ENCODE measurements at places on chromosomes 1 and 21.

DNA sequence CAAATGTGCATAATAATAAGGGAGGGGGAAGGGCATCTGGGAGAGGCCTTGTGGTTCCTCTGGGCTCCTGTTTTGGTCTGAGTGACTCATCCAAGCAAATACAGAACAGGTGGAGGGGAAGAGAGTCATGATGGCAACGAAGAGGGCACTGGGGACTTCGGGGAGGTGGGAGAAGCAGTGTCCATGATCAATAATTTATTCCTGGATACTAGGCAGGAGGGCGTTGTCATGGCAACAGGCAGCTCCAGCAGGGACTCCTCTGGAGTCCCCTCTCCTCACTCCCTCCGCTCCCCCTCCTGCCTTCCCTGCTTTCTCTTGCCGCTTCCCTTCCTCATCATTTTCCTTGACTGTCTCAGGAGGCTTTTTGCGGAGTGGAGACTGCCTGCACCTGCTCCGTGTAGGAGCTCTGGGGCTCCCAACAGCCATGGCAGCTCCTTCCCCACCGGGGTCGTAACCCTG, 12.3 kb upstream of the NFASC start:
- DNase-seq = no peak

GRCh38 chr1:80211691-80212380, 1205.3 kb upstream of the ADGRL4 start:
- DNase-seq = no peak

DNA sequence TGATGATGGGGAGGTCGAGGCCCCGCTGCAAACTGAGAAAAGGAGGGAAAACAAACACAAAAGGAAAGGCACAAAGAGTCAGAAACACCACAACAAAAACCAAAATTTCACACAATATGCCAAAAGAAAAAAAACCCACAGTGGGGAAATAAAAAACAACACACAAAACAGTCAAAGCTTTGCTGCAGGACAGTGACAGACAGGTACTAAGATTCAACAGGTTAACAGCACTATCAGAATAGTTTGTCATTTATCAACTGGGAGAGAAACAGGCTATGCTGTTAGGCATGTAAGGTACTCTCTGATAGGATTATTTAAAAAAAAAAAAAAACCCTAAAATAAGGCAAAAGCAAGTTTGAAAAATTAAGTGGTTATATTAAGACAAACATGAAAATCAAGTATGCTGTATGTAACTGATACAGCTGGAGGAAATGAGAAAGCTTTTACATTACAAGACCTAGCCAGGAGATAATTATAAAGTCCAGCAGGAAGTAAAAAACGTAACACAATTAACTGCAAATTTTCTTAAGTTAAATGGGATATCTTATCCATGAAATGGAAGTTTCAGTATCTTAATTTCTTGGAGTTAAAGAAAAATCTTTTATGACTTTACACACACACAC, 179.0 kb downstream of the EIF4G3 start:
- DNase-seq = no peak

GRCh38 chr1:223228931-223229528, 86.0 kb upstream of the TLR5 start:
- no peak for DNase-seq

GRCh38 chr1:94160811-94161210, 39.9 kb upstream of the ABCA4 start:
- DNase-seq = no peak

- DNase-seq = no peak
Measured at GRCh38 chr1:179871940-179872339, 5.7 kb downstream of the TOR1AIP2 start.

GRCh38 chr1:211566431-211567025, 12.4 kb downstream of the SLC30A1 start:
- DNase-seq = no peak

DNA sequence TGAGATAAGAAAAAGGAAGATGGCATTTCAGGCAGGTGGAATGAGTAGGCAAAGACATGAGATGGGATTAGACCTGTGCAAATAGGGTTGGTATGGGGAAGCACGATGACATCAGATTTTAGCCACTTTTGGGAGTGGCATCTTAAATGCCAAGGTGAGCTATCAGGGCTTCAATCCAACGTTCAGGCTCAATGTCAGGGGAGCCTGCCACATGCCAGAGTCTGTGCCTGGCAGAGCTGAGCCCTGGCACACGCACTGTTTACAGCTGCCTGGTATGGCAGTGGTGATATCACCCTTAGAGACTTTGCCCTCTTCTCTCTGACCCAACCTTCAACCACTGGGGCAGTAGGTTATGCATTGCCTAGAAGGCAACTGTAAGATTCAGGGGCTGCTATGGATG, 1.1 kb upstream of the GUCA2B start:
- no peak for DNase-seq

GRCh38 chr1:226123591-226124471, 61.3 kb downstream of the H3-3A start:
- no peak for DNase-seq

DNA sequence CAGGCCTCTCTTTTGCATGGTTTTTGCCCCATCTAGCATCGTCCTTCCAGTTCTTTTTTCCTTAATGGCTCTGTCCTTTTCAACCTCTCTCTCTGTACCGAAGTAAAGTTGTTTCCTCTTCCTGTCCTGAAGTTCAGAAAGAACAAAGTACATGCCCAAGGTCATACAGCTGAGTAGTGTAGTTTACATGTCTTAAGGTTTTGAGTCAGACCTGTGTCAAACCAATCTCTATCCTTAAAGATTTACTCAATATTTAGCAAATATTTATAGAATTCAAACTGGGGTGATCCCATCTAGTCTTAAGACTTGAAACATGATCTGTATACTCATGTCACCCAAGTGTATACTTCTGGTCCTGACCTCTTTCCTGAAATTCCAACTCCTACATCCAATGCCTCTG, 118.7 kb upstream of the SGIP1 start:
- no peak for DNase-seq

DNA sequence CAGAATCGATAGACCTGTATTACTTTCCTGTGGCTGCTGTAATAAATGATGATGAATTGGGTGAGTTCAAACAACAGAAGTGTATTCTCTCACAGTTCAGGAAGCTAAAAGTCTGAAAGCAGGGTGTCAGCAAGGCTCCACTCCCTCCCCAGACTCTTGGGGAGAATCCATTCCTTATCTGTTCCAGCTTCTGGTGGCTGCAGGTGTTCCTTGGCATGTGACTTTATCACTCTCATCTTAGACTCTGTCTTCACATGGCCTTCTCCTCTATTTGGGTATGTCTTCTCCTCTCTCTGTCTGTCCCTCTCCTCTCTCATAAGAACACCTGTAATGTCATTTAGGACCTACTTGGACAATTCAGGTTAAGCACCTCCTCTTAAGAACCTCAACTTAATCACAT, 44.1 kb upstream of the SLC2A1 start:
- DNase-seq = no peak

GRCh38 chr1:15128520-15129313, 24.8 kb upstream of the TMEM51 start:
- DNase-seq = no peak

- no peak for DNase-seq
Measured at GRCh38 chr1:61190618-61191432, 108.5 kb downstream of the NFIA start.

GRCh38 chr1:150692720-150693119, 4.2 kb downstream of the GOLPH3L start:
- no peak for DNase-seq

GRCh38 chr1:69913977-69914376, 291.4 kb downstream of the LRRC40 start:
- DNase-seq = no peak

DNA sequence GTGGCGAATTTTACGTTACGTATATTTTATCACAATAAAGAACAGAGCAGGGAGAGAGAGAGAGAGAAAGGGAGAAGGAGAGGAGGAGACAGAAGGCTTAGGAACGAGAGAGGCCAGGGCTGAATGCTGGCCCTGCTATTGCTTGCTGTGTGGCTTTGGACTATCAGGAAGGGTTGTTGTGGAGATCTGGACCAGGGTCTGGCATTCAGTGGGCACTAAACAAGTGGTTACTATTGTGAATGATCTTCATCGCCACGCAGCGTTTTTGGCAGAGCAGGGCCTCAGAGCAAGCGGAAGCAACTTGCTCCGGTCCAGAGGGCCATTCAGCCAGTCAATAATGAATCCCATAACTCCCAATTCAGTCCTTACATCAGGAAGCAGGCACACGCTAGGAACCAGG, 26.4 kb downstream of the PIK3C2B start:
- no peak for DNase-seq

DNA sequence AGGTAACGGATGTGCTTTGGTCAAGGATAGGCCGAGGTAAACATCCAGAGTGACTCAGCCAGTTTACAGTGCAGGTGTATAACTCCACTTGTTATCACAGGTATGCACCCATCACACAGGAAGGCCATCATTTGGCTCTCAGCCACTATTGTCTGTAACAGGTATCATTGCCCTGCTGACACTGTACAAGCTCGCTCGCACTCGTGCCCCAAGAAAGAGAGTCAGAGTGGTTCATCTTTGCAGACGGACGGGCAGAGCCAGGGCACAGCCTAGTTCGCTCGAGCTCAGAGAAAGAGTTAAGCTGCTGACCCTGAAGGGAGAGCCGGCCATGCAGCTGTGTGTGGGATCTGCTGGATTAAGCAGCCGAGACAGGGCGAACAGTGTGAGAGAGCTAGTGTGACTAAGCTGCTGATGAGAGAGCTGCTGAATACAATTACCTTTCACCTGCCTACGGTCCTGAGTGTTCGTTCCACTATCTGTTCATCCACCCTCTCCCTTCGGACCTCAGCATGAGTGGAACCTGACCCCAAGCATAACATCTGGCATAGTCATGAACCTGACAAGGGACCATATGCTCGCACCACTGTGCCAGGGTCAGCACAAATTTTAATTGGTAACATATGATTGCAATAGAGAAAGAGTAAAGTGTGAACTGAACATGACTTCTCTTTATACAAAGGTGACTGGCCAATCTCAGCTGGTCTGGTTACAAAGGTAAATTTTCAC, 27.0 kb upstream of the LYPD8 start:
- no peak for DNase-seq

DNA sequence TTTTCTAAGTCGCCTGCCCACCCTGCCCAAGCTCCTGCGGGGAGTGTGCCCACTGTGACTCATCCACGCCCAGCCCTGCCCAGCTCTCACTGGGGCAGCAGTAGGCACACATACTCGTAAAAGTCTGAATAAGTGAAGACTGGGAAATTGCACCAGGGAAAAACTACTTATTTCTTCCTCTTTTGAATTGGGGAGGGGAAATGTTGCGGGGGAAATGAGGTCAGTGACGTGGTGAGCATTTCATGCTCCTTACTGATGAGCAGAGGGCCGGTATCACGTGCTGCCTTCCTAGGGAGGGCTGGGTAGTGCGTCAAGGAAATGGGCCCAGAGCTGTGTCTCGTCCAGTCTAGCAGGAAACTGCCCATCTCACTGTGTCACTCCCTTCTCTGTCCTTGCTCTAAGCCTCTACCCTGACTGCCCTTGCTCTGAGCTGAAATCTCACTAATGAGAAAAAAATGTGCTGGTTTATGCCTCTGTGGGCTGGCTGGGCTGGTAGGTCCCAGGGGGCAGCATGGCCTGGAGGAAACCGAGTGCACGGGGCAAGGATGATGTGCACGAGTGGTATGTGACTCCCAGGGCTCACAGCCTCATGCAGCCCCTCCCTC, 13.5 kb upstream of the TNFRSF1B start:
- peak; percentile 8 for DNase-seq

- DNase-seq = no peak
Measured at GRCh38 chr21:41059871-41060270, 108.1 kb upstream of the BACE2 start.

DNA sequence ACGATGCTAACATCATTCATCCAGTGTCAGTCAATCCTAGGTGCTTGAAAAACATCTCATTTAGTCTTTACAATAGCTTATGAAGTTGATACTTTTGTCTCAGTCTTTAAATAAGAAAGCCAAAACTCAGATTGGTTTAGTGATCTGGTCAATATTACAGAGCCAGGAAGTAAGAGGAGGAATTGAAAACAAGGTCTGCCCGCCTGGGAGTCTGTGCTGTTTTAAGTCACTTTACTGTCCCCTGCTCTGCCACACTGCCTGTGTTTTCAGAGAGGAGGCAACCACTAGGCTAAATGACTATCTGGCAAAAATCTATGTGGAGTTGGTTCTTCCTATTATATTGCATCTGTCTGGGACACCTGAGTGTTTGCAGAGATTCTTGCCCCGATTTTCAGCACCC, 62.3 kb downstream of the ST6GALNAC3 start:
- DNase-seq = no peak

- DNase-seq = no peak
Measured at GRCh38 chr1:167453123-167453522, 65.2 kb downstream of the CD247 start.

DNA sequence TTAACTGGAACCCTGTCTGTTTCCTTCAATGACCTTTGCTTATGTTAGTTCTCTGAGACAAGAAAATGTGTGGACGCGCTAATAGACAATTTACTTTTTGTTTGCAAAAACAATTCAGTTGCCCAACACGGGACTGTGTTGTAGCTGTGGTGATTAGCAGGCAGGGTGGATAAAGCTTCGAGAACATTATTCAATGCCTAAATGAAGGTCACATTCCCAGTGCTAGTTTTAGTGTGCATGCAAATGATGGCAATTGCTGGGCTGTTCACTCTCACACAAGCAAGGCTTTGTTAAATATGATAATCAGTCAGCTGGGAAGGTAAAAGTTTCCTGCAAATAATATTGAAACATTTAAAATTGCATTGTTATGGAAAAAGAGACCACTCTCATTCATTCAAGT, 188.4 kb downstream of the BACH1 start:
- DNase-seq = no peak

GRCh38 chr1:51690285-51690961, 73.5 kb downstream of the OSBPL9 start:
- no peak for DNase-seq

DNA sequence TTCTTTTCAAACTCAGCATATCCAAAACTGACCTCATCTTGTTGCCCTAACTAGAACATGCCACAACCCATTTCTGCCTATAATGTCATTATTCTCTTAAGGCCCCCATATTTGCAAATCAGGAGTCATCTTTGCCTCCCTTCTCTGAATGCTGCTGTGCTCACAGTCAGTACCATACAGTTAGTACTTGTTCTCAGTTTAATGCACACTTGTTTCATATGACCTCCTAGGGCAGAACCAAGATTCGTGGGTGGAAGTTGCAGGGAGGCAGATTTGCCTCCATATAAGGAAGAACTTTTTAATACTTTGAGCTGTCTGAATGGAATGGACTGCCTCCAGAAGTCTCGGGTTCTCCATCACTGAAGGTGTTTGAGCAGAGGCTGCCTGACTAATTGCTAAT, 9.2 kb downstream of the CAP1 start:
- DNase-seq = no peak

- no peak for DNase-seq
Measured at GRCh38 chr1:177794376-177794991, 175.4 kb downstream of the SEC16B start.

Data from hypothalamus (tissue), 51 donors.